ENCODE measurements at places on chromosomes 3 and 15. TPM values are rescaled to one million over a fixed set of nuclear protein-coding genes. Genes with fewer than 3 reads are reported as not detected.

SNTN gene
- not detected for total RNA-seq

PAQR5 gene
- total RNA-seq = 0.07 TPM

CLRN1 gene
- total RNA-seq = not detected

PARP15 gene
- 0.07 TPM for total RNA-seq

GATM gene
- 0.46 TPM for total RNA-seq

TMEM45A gene
- total RNA-seq = 4.0 TPM

TMIE gene
- total RNA-seq = 0.46 TPM

LRRC49 gene
- 5.6 TPM for total RNA-seq

SPINK8 gene
- not detected for total RNA-seq

SEMA3G gene
- total RNA-seq = 6.4 TPM

CD86 gene
- total RNA-seq = not detected

COL8A1 gene
- 251 TPM for total RNA-seq

PLA2G4E gene
- total RNA-seq = not detected

PRR23A gene
- total RNA-seq = not detected

All from pulmonary artery endothelial cell (primary cell).